ENCODE measurements at places on chromosomes 5 and 9. TPM values are rescaled to one million over a fixed set of nuclear protein-coding genes. Genes with fewer than 3 reads are reported as not detected.

ADAMTS12 gene
- 19.3 TPM for total RNA-seq

PLAC8L1 gene
- not detected for total RNA-seq

KYAT1 gene
- 2.1 TPM for total RNA-seq

PKD2L2 gene
- total RNA-seq, result 2.6 TPM

SLC4A9 gene
- not detected for total RNA-seq
